ENCODE measurements at places on chromosomes 7 and 10. TPM values are rescaled to one million over a fixed set of nuclear protein-coding genes. Genes with fewer than 3 reads are reported as not detected.

- no peak for DNase-seq
These were observed 76.2 kb downstream of the VIPR2 start for GRCh38 chr7:159068488-159068811.

DNA sequence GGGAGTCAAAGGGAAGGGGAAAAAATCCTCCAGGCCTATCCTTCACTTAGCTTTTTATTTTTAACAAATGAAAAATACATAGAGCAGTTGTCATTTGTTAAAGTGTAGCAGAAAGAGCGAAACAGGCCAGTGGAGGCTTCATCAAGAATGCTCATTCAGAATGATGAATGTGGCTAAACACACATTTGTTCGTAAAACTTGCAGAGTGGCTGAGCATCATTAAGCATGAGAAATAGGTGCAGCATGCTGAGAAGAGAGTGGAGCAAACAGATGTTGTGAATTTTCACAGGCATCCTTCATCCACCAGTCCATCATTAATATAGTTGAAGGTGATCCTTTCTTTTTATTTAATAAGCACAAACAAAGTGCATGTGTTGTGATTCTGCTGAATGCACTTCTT lies 407.6 kb downstream of the LRMDA start:
- DNase-seq: no peak

ZCWPW1 gene
- 4.2 TPM for total RNA-seq

GRCh38 chr7:26340476-26341018 lies 48.9 kb downstream of the SNX10 start:
- DNase-seq: no peak

DNA sequence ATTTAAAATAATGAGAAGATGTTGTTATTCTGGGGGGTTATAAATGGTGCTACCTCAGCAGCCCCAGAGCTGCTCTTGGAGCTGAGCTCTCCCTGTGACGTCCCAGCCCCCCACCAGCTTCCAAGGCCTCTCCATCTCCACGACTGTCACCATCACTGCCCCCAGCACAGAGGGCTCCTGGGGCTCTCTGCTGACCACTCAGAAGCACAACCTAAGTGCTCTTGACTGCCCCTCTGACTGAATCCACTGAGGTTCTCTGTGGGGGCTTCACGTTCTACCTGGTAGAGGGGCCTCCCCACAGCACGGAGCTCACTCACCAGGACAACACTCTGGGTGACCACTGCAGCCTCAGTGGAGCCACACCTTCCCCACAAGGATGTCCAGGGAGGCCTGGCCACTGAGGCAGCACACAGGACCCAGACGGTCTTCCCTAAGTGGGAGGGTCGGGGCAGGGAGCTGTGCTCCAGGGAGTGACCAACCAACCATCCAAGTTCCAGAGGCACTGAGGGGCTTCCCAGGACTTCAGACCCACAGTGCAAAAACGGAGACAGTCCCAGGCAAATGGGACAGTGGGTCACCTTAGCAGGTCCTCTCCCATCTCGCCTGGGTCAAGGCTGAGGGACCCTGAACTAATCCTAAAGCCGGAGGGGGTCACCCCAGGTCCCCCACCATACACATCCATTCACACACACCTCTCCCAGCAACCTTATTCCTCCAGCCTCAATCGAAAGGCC lies 121.0 kb upstream of the PPP2R2D start:
- DNase-seq: no peak

DNA sequence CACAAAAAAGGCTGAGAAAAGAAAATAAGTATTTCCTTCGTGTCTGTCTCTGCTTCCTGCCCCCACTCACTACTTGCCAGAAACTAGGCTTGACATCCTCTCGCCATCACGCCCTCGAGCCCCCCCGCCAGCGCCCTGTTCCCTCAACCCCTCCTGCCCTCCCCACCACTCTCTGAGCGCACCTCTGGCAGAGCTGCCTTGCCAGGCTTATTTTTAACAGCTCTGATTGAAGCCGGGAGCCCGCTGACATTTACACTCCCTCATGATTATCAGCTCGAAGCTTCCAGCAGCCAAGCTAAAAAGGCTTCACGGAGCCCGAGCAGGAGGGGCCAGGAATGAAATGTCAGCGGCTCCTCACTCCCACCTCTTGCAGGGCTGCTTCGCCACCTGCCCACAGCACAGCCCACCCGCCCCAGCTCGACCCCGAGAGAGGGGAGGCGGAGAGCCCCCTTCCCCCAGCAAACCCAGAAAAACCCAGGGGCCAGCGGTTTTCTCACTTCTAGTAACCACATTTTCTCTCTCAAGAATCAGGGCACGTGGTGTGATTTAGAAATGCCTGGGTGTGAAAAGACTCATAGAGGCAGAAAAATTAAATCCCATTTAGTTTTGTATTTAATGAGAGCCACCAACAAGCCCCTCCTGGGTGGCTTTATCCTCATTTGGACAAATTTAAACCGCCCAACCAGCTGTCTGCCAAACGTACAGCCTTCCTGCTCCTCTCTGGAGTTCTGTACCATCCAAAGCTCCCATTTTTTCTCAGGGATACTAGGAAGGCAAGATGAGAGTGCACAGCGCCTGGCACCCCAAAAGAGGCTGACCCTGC lies 89.3 kb downstream of the SLIT1 start:
- DNase-seq: no peak
